Stimulated activated CD8-positive, alpha-beta memory T cell treated with anti-CD3 and anti-CD28 coated beads, Interleukin-7, amount 100 ng/mL, for 24 hours (primary cell): ENCODE measurements at places on chromosomes 7 and 10.

DNA sequence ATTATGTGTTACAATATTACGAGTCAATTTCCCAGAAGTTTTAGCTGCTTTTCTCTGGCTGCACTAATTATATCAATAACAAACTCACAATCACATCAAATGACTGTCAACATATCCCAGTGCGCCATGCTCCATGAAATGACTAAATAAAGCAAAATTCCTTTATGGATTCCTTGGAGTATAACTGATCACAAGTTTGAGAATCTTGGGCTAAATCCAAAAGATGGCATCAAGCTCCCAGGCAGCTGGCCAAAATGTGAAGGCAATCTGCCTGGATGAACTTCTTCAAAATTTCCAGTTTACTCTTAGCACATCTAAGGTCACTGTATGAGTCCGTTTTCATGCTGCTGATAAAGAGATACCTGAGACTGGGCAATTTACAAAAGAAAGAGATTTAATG is 210.8 kb downstream of the CCSER2 start:
- no peak for DNase-seq

- no peak for DNase-seq
These were observed 213.4 kb downstream of the GALNT17 start for GRCh38 chr7:71345117-71345884.

DNA sequence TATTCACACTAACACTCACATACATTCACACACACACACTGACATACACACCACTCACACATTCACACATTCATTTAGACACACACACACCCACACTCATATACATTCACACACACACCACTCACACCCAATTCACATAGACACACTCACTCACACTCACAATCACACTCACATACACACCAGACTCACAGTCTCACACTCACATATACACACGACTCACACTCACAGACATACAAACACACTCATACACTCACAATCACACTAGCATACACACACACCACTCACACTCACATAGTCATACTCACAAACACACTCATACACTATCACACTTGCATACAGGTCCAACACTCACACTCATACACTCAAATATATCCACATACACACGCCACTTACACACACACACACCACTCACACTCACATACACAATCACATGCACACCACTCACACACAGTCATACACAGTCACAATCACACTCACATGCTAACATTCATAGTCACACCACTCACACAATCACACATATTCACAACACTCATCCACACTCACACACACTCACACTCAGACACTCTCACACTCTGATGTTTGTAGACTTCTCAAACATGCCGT is 312.6 kb downstream of the SFMBT2 start:
- no peak for DNase-seq

- DNase-seq: no peak
These were observed 133.8 kb downstream of the PON1 start for GRCh38 chr7:95190515-95190914.

DNA sequence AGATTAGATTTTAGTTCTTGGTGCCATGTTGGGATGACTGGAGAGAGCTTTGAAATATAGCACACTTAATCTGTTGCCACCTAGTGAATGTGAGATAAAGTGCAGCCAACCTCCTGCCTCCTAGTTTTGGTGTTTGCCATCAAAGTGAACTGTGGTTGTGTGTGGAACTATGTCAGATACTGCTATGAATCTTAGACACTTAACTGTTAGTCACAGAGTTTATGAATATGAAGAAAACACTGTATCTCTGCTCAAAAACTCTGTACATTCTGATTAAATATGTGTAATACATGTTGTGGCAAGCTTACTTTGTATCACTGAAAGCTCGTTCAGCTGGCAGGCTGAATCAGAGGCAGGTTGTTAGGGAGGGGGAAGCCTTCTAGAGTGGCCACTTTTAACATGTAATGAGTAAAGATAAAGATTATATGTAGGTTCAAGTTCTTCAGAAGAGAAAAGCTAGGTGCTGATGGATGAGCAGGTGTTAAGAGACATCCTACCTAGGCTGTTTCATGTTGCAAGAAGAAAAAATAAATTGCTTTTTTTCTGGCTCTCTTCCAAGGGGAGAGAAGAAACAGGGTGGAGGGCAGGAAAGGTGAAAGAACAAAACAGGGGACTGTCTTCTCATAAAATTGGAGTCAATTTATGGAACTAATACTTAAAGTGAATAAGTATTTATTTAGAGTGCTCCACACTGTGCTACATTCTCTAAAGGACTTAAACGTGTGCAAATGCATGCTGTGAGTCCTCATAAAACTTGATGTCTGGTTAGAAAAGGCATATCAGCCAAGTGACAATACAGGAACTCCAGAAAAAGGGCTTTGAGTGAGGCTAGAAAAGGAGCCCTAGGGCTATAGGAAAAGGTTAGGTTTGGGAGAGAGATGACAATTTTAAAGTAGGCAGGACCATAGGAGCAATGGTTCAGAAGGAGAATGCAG is 14.1 kb upstream of the LAMB1 start:
- DNase-seq: no peak

DNA sequence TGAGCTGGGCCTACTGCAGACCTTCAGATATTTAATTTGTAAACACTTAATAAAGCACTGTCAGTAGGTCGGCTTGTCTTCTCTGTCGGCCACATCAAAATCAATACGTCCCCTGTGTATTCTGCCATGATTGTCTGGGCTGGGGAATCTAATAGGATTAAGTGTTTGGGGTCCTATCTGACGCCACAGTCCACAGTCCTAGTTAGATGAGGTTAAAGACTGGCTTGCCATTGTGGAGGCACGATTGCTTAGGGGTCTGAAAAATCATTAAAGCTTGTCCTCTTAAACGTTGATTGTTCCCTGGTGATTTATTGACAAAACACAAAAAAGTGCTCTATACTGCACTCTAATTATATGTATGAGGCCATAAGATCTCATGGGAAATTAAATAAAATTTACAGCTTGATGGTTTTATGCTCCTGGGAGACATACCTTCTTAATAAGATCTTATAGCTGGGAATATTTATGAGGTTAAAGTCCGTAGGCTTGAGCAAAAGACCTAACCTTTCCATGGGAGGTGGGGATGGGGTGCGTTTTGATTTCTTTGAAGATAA is 650.3 kb upstream of the GALNT17 start:
- no peak for DNase-seq

DNA sequence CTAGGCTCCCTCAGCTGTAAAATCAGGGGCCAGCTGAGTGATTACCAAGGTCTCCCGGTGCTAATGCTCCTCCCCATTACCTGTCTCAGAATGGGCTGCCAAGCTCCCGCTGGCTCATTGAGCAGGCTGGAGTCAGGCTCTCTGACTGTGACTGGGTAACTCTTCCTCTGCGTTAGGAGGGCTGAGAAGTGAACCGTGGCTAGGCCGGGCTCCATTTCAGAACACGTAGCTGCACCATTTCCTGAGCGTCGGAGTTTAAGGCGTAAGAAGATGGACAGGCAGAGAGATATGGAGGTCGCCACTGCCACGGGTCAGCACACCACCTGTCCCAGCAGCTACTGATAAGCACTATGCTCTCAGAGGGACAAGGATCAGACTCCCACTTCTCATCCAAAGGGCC is 250.3 kb downstream of the TCERG1L start:
- DNase-seq: no peak

DNA sequence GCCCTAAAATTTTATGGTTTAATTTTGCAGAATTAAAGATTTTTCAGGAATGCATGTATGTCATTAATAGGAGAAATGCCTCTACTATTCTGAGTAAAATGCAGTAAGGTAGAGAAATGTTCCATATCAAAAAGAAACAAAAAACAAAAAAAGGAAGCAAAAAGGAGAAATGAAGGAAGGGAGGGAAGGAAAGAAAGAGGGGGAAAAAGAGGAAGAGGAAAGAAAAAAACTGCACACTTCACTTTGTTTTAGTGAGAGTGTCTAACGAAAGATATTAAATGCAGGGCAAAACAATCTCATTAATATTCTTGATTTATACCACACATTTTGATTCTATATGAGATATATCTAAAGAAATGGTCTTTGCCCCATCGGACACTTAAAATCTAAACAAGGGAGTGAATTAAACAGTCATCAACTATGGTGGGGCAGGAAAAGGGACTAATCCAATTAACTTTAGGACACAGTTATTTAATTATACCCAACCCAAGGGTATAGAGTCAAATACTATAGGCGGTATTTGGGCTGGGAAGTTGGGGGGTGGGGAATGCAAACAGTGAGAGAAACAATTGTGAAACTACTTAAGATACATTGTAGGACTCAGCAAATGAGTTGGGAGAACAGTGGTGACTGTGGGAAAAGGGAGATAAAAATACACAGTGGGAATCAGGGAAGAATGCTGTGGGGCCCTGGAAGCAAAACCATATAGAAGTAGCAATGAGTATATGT is 27.0 kb downstream of the IMMP2L start:
- no peak for DNase-seq

DNA sequence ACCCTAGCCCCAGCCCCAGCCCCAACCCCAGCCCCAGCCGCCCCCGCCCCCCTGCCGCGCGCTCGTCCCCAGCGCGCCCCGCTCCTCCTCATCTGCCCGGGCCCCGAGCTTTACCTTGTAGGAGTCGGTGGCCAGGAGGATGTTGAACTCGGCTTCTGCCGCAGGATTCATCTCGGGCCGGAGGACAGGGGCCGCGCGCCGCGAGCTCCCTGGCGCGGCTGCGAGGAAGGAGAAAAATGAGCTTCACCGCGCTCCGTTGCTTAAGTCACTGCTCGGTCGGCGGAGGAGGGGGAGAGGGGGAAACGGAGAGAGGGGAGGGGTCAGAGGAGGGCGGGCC is at the start of gene NAMPT:
Gene NAMPT (minus strand): TSS at position 270 of the 337 bp plus-strand sequence. CDS start 99 bp downstream, at position 171.
- DNase-seq: peak; percentile 93
